ENCODE measurements at places on chromosomes 2 and 18. TPM values are rescaled to one million over a fixed set of nuclear protein-coding genes. Genes with fewer than 3 reads are reported as not detected.

DNA sequence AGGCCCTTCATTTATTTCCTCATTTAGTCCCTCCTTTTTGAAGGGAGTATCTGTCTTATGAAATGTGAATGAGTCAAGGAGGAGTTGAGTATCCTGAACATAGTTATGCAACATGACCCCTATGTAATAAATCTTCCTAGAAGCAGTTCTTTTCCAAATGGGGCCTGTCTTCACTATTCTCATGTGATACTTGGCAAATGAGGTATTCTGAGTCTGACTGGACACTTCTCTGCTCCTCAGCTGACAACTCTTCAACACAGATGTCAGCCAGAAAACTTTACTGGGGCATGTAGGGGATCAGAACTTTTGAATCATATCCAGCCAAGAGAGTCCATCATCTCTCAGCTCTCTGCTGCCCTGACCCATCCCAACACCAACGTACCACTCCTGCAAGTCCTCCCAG lies 291.6 kb downstream of the ZNF385B start:
- no peak overlapping the region for H3K4me3 ChIP-seq
- H3K27ac ChIP-seq: no peak overlapping the region
- H3K4me1 ChIP-seq: no peaks in the 10 kb centered on the region
- no peak for ATAC-seq

DNA sequence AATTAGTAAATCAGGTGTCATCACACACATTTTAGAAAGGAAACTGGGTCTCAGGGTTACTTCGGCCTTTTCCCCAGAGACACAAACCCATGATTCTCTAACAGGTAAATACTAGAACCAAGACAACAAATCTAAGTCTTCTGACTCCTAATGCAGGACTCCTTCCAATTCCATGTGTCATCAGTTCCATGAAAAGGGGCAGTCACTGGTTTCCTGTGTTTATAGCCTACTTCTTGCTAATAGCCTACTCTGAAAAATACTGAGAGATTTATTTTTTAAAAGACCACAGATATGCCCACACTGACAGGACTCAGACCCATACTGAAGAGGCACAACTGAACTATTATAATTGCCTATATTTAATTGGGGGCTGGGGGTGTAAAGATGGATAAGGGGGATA lies 33.0 kb downstream of the RAB1A start:
- peak overlapping the region; percentile 13 for H3K27ac ChIP-seq
- H3K27me3 ChIP-seq: no peaks in the 10 kb centered on the region
- H3K4me1 ChIP-seq: peaks cover 17% of the 10 kb centered on the region
- H3K4me3 ChIP-seq: no peak overlapping the region

GRCh38 chr2:109376115-109376514 lies 237.7 kb downstream of the SEPTIN10 start:
- H3K4me1 ChIP-seq: no peaks in the 10 kb centered on the region
- no peak for ATAC-seq
- H3K27ac ChIP-seq: no peak overlapping the region
- H3K36me3 ChIP-seq: no peaks in the 10 kb centered on the region

- H3K27me3 ChIP-seq: no peaks in the 10 kb centered on the region
- H3K4me1 ChIP-seq: no peaks in the 10 kb centered on the region
- no peak overlapping the region for H3K27ac ChIP-seq
- H3K36me3 ChIP-seq: no peaks in the 10 kb centered on the region
Observed at GRCh38 chr2:158103411-158104012, 1.8 kb downstream of the UPP2 start.

DNA sequence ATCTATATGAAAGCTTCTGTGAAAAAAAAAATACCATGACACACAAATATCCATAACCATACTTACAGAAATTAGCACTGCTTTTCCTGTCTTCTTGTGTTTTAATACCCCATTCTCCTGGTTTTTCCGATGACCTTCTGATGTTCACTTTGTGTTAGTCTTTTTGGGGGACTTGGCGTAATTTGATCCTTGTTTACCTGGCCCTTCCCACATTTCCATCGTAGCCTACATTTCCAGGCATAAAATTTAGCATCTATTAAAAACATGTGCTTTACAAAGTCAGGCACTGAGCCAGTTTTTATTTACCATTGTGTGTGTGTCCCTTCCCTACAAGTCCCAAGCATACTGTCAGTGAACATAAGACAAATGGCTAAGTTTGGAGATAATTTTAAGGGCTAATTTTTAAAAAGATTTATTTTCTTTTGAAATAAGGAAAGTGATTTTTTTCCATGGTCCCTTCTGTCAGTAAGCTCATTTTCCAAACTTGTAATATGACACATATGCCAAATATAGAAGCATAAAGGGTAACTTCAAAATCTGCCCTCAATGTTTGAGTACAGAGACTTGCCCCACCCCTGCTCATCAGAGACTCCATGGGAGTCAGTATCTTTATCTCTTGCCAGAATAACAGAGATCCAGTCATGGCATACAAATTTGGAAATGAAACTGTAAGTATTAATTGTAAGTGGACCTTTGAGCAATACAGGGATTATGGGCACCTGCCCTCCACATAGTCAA lies 27.3 kb downstream of the SESTD1 start:
- ATAC-seq: no peak
- no peaks in the 10 kb centered on the region for H3K36me3 ChIP-seq
- H3K27me3 ChIP-seq: no peaks in the 10 kb centered on the region
- H3K4me1 ChIP-seq: no peaks in the 10 kb centered on the region
- H3K4me3 ChIP-seq: no peak overlapping the region

DNA sequence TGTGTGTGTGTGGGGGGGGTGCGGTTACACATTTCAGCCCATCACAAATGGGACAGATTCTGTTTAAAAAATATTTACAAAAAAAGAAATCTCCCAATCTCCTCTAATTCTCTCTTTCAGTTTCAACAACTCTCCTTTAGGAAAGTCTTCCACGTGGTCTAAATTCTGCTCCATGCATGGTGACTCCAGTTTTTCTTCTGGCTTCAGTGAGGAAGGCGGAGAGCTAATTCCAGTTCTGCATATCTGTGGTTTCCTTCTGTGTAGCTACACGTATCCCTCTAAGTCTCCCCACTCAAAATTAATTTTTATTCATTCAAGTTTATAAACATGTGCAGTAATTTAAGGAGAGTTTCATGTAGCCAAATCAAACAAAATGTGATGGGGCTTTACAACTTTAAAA lies 111.6 kb downstream of the SLC4A3 start:
- H3K27me3 ChIP-seq: peaks cover 14% of the 10 kb centered on the region
- no peak overlapping the region for H3K4me3 ChIP-seq
- H3K27ac ChIP-seq: no peak overlapping the region
- no peaks in the 10 kb centered on the region for H3K4me1 ChIP-seq
- no peaks in the 10 kb centered on the region for H3K36me3 ChIP-seq
- no peak for ATAC-seq

DNA sequence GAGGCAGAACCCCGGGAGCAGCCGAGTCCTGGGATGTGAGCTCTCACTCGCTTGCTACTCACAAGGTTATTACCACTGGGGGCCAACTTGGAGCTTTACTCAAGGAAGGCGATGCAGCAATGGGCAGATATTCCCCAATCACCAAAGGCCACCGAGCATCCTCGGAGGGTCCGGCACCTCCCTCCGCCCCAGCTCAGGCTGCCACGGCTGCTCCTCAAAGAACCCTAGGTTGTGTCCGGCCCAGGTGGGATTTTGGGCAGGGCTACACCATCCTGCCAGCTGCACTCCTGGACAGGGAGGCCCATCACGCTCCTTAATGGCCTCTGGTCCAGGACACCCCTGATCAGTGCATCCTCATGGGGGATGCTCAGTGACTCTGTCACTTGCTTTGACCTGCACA lies 24.8 kb downstream of the FBLN7 start:
- no peaks in the 10 kb centered on the region for H3K27me3 ChIP-seq
- no peak overlapping the region for H3K4me3 ChIP-seq
- ATAC-seq: no peak
- no peaks in the 10 kb centered on the region for H3K36me3 ChIP-seq

DNA sequence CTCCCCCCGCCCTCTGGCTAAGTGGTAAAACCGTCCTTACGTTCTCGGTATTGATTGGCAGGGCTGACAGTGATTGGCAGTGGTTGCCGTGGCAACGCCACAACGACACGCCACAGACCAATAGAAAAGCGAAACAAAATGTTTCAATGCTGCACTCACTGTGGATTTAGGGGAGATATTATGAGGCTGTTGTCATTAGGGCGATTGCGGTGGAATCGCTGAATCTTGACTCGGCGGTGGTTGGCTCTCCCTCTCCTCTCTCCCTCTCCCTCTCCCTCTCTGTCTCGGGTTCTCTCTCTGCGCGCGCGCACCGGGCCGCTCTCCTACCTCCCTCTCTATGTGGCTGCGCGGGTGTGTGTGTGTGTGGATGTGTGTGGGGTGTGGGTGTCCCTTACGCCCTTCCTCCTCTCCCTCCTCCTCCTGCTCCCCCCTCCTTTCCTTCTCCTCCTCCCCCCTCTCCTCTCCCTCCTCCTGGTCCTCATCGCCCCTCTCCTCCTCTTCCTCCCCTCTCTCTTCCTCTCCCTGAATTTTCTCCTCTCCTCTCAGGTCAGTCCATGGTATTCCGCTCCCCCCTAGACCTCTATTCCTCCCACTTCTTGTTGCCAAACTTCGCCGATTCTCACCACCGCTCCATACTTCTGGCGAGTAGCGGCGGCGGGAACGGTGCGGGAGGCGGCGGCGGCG lies at the start of gene SIX3:
Gene SIX3, plus strand, starts transcription at position 152 of the 684 bp plus-strand sequence. Its CDS starts 403 bp downstream, at position 555.
- peak within 1 kb of the TSS; percentile 16 for H3K27ac ChIP-seq
- ATAC-seq: peak; percentile 69
- H3K36me3 ChIP-seq: no peaks in the 10 kb centered on the region

DNA sequence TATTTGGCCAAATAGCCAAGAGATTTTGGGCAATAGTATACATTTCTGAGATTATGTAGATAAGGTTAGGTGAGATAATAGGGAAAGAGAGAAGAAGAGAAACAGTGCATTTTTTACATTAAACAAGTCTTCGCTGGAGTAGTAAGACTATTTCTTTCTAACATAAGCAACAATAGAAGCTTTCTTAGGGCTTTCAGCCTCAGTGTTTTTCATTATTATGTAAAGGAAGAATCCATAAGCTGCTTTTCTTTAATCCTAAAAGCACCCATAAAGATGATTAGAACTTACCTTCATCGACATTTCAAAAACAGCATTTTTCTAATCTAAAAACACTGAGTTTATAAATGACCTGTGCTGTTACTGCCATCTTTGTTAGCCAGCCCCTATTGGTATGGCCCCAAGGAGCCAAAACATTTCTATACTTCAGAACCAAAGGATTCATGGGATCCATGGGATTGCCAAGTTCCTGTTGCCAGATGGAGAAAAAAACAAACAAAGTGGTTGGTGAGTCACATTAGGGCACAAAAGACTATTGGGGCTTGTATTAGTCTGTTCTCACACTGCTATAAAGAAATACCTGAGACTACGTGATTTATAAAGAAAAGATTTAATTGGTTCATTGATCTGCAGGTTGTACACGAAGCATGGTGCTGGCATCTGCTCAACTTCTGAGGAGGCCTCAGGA lies 88.2 kb downstream of the SCG2 start:
- no peaks in the 10 kb centered on the region for H3K36me3 ChIP-seq
- H3K4me3 ChIP-seq: no peak overlapping the region
- ATAC-seq: no peak
- H3K27ac ChIP-seq: no peak overlapping the region
- H3K27me3 ChIP-seq: peaks cover 7% of the 10 kb centered on the region
- H3K4me1 ChIP-seq: no peaks in the 10 kb centered on the region

- H3K36me3 ChIP-seq: no peaks in the 10 kb centered on the region
- H3K4me3 ChIP-seq: no peak overlapping the region
- no peaks in the 10 kb centered on the region for H3K4me1 ChIP-seq
- H3K27ac ChIP-seq: no peak overlapping the region
- no peaks in the 10 kb centered on the region for H3K27me3 ChIP-seq
Observed at GRCh38 chr2:140117386-140117785, 1337.2 kb upstream of the NXPH2 start.

DNA sequence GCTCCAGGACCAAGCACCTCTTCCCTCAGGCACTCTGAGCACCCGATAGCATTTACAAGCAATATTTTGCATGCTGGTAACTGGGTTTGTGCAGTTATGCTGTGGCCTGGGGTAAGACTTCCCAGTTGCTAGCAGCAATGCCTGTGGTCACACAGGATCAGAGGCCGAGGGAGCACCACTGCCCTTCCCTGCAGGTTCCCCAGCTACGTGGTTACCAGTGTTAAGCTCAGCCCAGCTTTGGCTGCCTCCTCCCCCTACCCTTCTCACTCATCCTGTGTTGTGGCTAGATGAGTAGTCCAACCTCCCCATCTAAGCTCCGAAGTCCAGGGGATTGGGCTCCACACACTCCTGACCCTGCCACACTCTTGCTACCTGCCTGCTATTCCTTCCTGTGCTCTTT lies 141.1 kb downstream of the CELF4 start:
- H3K36me3 ChIP-seq: no peaks in the 10 kb centered on the region
- H3K4me3 ChIP-seq: no peak overlapping the region
- no peaks in the 10 kb centered on the region for H3K4me1 ChIP-seq
- H3K27me3 ChIP-seq: peaks cover 4% of the 10 kb centered on the region
- peak; percentile 9 for ATAC-seq
- H3K27ac ChIP-seq: no peak overlapping the region

DNA sequence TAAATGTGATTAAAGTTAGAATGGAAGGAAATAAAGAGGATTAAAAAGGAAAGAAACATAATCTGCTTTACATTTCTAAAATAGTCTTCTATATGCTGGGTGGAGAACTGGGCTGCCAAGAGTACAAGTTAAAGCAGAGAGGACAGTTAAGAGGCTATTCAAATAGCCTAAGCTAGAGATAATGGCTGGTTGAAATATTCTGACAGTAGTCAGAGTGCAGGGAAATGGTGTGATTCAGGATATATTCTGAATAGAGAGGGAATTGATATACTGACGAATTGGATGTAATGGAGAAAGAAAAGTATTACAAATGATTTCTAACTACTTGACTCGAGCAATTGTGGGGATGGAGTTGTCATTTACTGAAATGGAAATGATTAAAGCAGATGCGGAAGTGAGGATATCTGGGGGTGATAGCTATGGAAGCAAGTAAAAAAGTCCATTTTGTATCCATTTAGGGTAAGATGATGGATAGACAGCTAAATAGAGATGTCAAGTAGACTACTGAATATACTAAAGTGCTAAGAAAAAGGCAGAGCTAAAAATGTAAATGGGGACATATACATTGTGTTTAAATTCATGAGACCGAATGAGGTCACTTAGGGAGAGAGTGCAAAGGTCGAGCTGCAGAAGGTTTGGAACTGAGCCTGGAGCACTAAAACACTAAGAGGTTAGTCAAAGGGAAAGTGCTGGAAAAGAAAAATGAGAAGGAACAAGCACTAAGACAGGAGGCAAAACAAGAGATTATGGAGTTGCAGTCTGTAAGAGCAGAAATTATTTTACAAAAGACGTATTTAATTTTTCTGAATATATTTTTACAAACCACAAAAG lies 696.8 kb downstream of the LRRTM4 start:
- ATAC-seq: no peak
- no peak overlapping the region for H3K27ac ChIP-seq
- H3K4me3 ChIP-seq: no peak overlapping the region
- H3K36me3 ChIP-seq: no peaks in the 10 kb centered on the region
- no peaks in the 10 kb centered on the region for H3K27me3 ChIP-seq
- H3K4me1 ChIP-seq: no peaks in the 10 kb centered on the region

ZBTB7C gene
- 0.04 TPM for total RNA-seq

MC5R gene
- total RNA-seq: not detected

HNRNPLL gene
- total RNA-seq: 84.9 TPM

POTEC gene
- 0.04 TPM for total RNA-seq

LINC00305 gene
- not detected for total RNA-seq

GALNT3 gene
- total RNA-seq: 10.8 TPM

PTRHD1 gene
- 19.4 TPM for total RNA-seq

EPHA4 gene
- 8.0 TPM for total RNA-seq

RAX gene
- total RNA-seq: not detected
